ENCODE measurements at places on chromosomes 5 and 9.

DNA sequence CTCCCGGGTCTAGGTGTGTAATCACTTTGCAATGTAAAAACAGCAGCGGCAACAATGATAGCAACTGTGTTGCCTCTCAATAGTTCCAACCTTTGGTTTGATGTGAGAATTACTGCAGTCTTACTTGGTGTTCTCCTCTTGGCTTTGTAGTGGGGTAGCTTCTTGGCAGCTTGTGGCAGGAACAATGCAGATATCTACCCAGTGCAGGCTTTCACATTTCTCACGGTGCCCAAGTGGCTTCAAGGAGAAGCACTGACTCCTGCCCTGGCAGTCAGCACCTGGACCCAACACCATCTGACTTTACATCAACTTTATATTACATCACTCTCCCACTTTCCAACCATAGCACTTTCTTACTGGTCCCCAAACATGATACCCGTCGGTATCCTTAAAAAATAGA lies 28.4 kb upstream of the TIFAB start:
- no peak for DNase-seq

- no peak for DNase-seq
Measured at GRCh38 chr5:146203872-146204192, 427 bp downstream of the RBM27 start.

DNA sequence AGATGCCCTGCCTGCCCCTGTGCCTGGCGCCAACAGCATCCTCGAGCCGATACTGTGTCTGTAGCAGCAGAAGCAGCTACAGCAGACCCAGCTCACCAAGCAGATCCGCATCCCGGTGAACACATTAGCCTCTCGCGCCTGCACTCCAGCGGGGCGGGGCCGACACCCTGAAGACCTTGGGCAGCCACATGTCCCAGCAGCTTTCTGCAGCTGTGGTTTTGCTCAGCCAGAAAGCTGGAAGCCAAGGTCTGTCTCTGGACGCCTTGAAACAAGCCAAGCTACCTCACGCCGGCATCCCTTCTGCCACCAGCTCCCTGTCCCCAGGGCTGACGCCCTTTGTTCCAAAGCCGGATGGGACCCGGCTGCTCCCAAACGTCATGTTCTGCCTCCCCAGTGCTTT lies 59.6 kb downstream of the ACTBL2 start:
- DNase-seq: no peak

DNA sequence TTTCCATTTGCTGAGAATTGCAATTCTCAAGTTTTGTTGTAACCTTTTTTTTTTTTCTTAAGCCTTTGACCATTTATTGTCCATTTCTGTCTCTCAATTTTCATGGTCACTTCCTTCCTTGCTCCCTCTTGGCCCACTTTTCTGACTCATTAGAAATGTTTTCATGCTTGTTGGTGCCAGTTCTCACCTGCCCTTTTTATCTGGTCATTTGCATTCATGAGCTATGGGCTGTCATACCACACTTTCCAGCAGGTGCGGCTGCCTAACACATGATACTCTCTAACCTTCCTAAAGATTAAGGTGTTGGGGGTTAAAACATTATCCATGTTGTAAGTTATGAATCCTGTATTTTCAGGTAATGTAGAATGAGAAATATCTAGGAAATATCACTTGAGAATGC lies 150.5 kb upstream of the TLX3 start:
- DNase-seq: no peak

Data from activated T-cell treated with anti-CD3 and anti-CD28 coated beads, Interleukin-2, amount 50 U/mL, for 48 hours (primary cell).